Chondrocyte (in vitro differentiated cells): ENCODE measurements at places on chromosomes 13 and 19. TPM values are rescaled to one million over a fixed set of nuclear protein-coding genes. Genes with fewer than 3 reads are reported as not detected.

DNA sequence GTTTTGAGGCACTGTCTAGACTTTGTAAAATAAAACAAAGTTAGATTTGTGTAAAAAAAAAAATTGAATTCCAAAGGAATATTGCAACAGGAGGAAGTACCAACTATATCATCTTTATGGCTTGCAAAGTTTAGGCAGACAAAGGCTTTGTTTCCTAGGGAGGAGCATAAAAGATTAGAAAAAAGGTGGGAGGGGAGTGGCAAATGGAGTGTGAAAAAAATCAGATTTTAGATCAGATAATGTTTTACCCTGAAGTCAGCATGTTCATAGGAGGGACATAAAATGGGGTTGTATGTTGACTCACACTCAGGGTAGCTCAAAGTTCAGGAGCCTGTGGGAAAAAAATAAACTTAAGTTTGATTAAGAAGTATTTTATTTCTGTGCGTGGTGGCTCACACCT is 3.7 kb downstream of the ZNF85 start:
- peaks cover 34% of the 10 kb centered on the region for H3K4me1 ChIP-seq
- no peaks in the 10 kb centered on the region for H3K27me3 ChIP-seq
- H3K27ac ChIP-seq, result no peak overlapping the region

GRCh38 chr19:41543582-41543981 is 32.4 kb upstream of the CEACAM21 start:
- no peak overlapping the region for H3K4me3 ChIP-seq
- no peak for DNase-seq
- no peaks in the 10 kb centered on the region for H3K4me1 ChIP-seq
- H3K27me3 ChIP-seq, result peaks cover 20% of the 10 kb centered on the region

GRCh38 chr13:26973946-26974345 is 197.7 kb downstream of the USP12 start:
- no peak overlapping the region for H3K27ac ChIP-seq
- H3K27me3 ChIP-seq, result peaks cover 24% of the 10 kb centered on the region
- H3K4me1 ChIP-seq, result no peaks in the 10 kb centered on the region
- no peak for DNase-seq
- no peak overlapping the region for H3K4me3 ChIP-seq

GRCh38 chr19:40612831-40613689 is 11.9 kb downstream of the LTBP4 start:
- H3K36me3 ChIP-seq, result peaks cover 2% of the 10 kb centered on the region
- H3K27me3 ChIP-seq, result no peaks in the 10 kb centered on the region
- peak; percentile 94 for DNase-seq
- H3K4me3 ChIP-seq, result peak overlapping the region; percentile 92

- H3K36me3 ChIP-seq, result no peaks in the 10 kb centered on the region
- H3K4me1 ChIP-seq, result peaks cover 42% of the 10 kb centered on the region
- peak overlapping the region; percentile 89 for H3K27ac ChIP-seq
- H3K4me3 ChIP-seq, result peak overlapping the region; percentile 36
- H3K27me3 ChIP-seq, result no peaks in the 10 kb centered on the region
Measured at GRCh38 chr19:55546822-55547614, 1.7 kb upstream of the SBK3 start.

DNA sequence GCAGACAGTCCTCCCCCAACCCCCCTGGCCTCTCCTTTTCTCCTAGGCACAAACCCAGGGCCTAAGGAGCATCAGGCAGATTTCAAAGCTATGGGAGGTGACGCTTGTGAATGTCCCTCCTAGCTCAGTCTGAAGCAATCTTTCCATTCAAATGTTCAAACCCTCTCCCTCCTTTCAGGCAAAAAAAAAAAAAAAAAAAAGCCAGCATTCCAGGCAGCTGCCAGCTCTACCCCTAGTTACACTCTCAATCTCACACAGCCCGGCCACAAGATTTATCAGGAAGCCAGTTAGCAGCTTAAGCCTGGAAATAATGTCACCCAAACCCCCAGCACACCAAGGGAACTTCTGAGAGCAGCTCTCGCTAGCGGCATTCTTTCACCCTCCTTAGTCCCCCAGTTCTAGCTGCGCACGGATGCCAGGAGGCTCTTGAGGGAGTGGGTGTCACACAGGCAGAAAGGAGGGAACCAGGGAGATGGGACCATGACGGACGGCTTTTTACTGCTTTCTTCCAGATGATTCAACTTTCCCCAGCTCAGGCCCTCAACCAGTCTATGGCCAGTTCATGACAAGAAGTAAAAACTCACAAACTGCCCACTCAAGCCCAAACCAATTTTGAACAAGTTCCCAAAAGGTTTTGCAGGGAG is 6.3 kb downstream of the SH3GL1 start:
- H3K4me1 ChIP-seq, result peaks cover 72% of the 10 kb centered on the region
- H3K27ac ChIP-seq, result peak overlapping the region; percentile 85
- peaks cover 4% of the 10 kb centered on the region for H3K36me3 ChIP-seq
- H3K4me3 ChIP-seq, result peak overlapping the region; percentile 14
- DNase-seq, result no peak

GRCh38 chr19:28710278-28710677 is 502.7 kb downstream of the UQCRFS1 start:
- H3K27ac ChIP-seq, result no peak overlapping the region
- H3K4me3 ChIP-seq, result no peak overlapping the region
- H3K36me3 ChIP-seq, result no peaks in the 10 kb centered on the region
- H3K4me1 ChIP-seq, result peaks cover 14% of the 10 kb centered on the region

- no peak within 1 kb of the TSS for H3K4me3 ChIP-seq
- peaks cover 15% of the 10 kb centered on the region for H3K4me1 ChIP-seq
- H3K27ac ChIP-seq, result no peak within 1 kb of the TSS
- peaks cover 27% of the 10 kb centered on the region for H3K27me3 ChIP-seq
- peaks cover 12% of the 10 kb centered on the region for H3K36me3 ChIP-seq
Measured at GRCh38 chr19:12751635-12752034, at the start of gene BEST2. Gene BEST2, plus strand, starts transcription at chr19:12751791. Its CDS starts 802 bp downstream, at chr19:12752593.

DNA sequence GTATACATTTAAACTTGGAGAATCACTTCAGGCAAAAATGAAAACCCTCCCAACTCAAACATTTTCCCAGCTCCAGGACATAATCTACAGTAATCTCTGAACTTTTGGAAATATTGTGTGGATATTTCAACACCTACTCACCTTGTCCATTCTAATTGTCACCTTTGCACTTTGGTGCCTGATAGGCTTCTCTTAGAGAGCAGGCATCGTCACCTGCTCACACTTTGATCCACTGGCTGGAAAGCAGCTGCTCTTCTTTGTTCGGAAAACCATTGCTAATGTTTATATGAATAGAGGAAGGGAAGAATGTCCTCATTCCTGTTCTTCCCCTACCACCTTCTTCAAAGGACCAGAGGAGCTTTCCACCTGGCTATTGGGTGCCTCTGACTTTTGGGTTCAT is 411.2 kb downstream of the FGF9 start:
- H3K27me3 ChIP-seq, result peaks cover 7% of the 10 kb centered on the region
- DNase-seq, result no peak
- H3K4me3 ChIP-seq, result no peak overlapping the region
- H3K4me1 ChIP-seq, result peaks cover 14% of the 10 kb centered on the region
- H3K27ac ChIP-seq, result no peak overlapping the region
- no peaks in the 10 kb centered on the region for H3K36me3 ChIP-seq

GRCh38 chr13:104641309-104641708 is 1575.1 kb upstream of the SLC10A2 start:
- H3K4me1 ChIP-seq, result no peaks in the 10 kb centered on the region
- no peaks in the 10 kb centered on the region for H3K27me3 ChIP-seq
- H3K4me3 ChIP-seq, result no peak overlapping the region

- no peaks in the 10 kb centered on the region for H3K4me1 ChIP-seq
- DNase-seq, result no peak
- no peaks in the 10 kb centered on the region for H3K36me3 ChIP-seq
- H3K27me3 ChIP-seq, result peaks cover 18% of the 10 kb centered on the region
- H3K4me3 ChIP-seq, result no peak overlapping the region
Measured at GRCh38 chr13:111923991-111924677, 142.8 kb upstream of the SOX1 start.

DNA sequence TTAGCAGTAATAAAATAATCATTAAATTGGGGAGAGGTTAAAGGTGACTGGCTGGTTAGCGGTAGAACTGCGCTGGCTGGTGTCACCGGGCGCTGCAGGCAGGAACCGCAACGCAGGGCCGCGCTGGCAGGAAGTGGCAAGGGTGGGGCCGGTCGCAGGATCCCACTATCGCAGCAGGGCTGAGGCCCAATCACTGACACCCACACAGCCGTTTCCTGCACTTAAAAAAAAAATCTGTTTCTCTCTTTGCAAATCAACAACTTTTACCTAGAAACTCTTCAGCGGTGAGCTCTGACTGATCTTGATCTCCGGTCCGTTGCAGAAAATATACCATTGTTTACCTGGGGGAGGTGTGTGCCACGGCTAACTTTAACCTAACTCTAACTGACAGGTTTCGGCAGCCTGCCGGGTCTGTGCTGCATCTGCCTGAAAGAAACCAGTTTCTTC is 46.9 kb downstream of the KLF2 start:
- no peak overlapping the region for H3K4me3 ChIP-seq
- peaks cover 4% of the 10 kb centered on the region for H3K4me1 ChIP-seq
- peak; percentile 58 for DNase-seq
- no peaks in the 10 kb centered on the region for H3K27me3 ChIP-seq
- H3K36me3 ChIP-seq, result peaks cover 20% of the 10 kb centered on the region
- H3K27ac ChIP-seq, result no peak overlapping the region

DNA sequence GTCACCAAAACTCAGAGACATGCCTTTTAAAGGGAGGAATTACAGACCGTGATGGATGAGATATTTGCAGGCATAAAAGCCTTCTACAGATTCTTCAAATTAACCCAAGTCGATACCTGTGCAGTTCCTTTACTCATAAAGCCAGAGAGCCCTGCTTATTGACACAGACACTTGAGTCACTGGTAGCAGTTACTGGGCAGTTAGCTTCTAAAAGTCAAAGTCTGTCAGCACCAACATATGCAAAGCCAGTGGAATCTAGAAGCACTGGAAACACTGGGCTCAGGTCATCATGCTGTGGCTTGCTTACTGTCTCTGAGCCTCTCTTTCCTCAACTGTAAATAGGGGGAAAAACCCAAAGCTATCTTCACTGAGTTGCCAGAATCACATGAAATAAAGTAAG is 25.7 kb upstream of the LRCH1 start:
- H3K4me1 ChIP-seq, result peaks cover 23% of the 10 kb centered on the region
- no peak overlapping the region for H3K4me3 ChIP-seq
- no peak for DNase-seq
- no peaks in the 10 kb centered on the region for H3K27me3 ChIP-seq
- H3K36me3 ChIP-seq, result no peaks in the 10 kb centered on the region
- no peak overlapping the region for H3K27ac ChIP-seq

GRCh38 chr19:29510701-29511265 is 15.0 kb upstream of the VSTM2B start:
- no peaks in the 10 kb centered on the region for H3K36me3 ChIP-seq
- DNase-seq, result peak; percentile 61
- no peak overlapping the region for H3K27ac ChIP-seq
- H3K4me1 ChIP-seq, result no peaks in the 10 kb centered on the region

- no peak overlapping the region for H3K4me3 ChIP-seq
- no peak for DNase-seq
- H3K36me3 ChIP-seq, result peaks cover 5% of the 10 kb centered on the region
- peak overlapping the region; percentile 65 for H3K27ac ChIP-seq
Measured at GRCh38 chr13:110845520-110845919, 69.3 kb downstream of the ANKRD10 start.

- H3K4me3 ChIP-seq, result no peak overlapping the region
- no peaks in the 10 kb centered on the region for H3K4me1 ChIP-seq
- no peak for DNase-seq
- H3K36me3 ChIP-seq, result no peaks in the 10 kb centered on the region
Measured at GRCh38 chr19:39223703-39224279, 19.7 kb upstream of the SYCN start.

Gene CGB2
- 0.56 TPM in 1 of 3 replicates, not detected in the others for total RNA-seq

Gene ECSIT
- 20.3 to 27.9 TPM (median 20.5 TPM) in 3 replicates for total RNA-seq
